Activated T-cell treated with anti-CD3 and anti-CD28 coated beads for 4 hours (primary cell): ENCODE measurements at places on chromosomes 7 and 10.

GRCh38 chr7:35362341-35362740 is 108.4 kb upstream of the TBX20 start:
- no peak for DNase-seq

DNA sequence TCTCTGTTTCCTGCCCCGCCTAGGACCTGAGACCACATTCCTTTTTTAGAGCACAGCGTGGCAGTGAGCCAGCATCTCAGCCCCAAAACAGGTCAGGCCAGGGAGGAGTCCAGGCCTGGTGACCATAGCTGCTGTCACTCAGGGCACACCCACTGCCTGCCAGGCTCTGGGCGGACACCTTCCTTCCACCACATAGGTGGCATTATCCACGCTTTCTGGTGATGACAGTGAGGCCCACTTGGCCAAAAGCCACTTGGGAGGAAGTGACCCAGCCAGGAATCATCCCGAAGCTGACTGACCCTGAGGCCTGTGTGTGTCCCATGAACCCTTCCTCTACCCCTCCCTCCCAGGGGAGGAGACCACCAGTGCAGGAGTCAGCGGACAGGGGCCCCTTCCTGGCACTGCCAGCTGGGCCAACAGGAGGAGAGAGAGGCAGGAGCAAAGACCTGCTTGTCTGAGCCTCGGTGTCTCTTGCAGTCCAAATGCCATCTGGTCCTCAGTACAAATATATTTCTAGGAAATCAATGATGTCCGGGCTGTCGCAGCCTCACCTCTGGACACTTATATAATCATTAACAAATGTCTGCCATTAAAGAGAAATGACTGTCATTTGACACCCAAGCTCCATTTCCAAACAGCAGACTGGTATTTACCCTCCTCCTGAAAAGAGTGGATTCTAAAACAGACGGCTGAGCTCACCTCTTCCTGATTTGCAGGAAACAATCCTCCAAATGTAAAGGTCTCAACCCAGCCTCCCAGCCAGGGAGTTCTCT is 63.0 kb downstream of the ABRAXAS2 start:
- DNase-seq, result no peak

GRCh38 chr7:102272075-102272916 is 14.4 kb upstream of the SH2B2 start:
- peak; percentile 71 for DNase-seq

- no peak for DNase-seq
Measured at GRCh38 chr7:102933763-102934162, 21.0 kb downstream of the LRRC17 start.
